ENCODE measurements at places on chromosomes 12 and 14.

- DNase-seq = no peak
Observed at GRCh38 chr14:80077262-80077661, 134.0 kb downstream of the DIO2 start.

DNA sequence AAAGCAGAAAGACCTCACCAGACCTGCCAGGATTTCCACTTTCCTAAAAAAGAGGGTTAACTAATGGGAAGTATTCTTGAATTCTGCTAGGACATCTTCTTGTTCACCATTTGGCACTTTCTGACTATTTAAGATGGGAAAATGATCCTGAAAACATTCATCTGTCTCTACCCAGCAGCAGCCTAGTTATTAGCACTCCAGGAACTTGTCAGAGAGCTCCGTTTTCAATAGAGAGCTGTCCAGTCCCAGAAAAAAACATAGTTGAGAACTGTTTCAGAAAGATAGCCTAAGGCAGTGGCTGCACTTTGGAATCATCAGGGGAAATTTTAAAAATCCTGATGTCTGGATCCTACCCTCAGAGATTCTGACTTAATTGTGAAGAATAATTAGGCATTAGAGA lies 22.1 kb upstream of the CEP83 start:
- DNase-seq = no peak

DNA sequence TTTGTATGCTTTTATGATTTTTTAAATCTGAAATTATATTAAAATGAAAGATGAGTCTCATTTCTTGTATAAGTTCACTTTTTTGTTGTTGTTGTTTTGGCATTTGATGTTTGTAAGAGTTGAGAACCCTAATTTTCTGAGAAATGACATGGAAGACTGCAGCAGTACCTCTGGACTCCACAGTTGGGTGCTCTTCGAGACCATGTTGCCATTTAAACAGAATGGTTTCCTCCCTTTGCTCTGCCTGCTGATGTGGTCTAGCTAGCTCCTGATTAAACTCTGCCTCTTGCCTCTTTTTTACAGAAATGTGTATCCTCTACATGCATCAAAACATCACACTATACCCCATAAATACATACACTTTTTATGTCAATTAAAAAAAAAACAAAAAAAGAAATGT lies 5.8 kb upstream of the LTA4H start:
- no peak for DNase-seq

DNA sequence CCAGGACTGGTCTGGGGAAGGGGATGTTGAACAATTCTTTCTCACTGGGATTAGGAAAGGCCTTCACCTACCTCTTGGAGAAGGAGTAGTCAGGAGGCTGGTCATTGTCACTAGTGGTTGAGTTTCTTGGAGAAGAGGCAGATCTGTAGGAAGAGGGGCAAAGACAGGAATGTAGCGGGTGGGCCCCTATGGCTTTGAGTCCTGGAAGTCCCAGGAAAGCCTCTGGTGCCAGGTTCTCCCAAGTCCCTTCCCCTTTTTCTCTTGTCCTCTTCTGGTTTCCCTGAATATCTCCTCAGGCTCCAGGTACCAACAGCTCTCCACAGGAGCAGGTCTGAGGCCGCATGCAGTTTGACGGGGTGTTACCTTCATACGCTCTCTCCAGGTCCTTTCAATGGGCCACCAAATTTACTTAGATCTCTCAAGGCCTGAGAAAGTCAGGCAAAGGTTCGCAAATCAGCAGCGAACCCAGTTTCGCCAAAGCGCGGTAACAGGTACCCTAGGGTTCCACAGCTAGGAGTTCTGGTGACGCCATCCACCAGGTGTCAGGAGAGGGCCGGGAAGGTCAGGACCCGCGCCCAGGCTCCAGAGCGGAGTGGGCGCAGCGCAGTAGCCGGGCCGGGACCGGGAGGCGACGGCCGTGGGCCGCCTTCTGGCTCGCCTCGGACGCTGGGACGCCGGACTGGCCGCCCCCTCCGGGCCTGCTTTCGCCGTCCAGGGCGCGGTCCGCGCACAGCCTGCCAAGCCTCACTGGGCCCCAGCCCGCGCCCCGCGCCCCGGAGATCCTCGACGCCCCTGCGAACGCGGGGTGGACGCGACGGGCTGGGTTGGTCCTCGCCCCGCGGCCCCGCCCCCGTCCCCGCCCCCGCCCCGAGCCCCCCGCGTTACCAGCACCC lies 795 bp downstream of the SMAGP start:
- DNase-seq = no peak

- no peak for DNase-seq
Observed at GRCh38 chr14:21556378-21557083, 23.3 kb downstream of the OR10G3 start.
